NCI-H1930 (cell line): ENCODE measurements at places on chromosomes 7 and 10.

- no peak for DNase-seq
These were observed 90.1 kb upstream of the ANKRD1 start for GRCh38 chr10:91010952-91011351.

GRCh38 chr7:90720984-90721760 is 125.1 kb downstream of the CDK14 start:
- DNase-seq: no peak

DNA sequence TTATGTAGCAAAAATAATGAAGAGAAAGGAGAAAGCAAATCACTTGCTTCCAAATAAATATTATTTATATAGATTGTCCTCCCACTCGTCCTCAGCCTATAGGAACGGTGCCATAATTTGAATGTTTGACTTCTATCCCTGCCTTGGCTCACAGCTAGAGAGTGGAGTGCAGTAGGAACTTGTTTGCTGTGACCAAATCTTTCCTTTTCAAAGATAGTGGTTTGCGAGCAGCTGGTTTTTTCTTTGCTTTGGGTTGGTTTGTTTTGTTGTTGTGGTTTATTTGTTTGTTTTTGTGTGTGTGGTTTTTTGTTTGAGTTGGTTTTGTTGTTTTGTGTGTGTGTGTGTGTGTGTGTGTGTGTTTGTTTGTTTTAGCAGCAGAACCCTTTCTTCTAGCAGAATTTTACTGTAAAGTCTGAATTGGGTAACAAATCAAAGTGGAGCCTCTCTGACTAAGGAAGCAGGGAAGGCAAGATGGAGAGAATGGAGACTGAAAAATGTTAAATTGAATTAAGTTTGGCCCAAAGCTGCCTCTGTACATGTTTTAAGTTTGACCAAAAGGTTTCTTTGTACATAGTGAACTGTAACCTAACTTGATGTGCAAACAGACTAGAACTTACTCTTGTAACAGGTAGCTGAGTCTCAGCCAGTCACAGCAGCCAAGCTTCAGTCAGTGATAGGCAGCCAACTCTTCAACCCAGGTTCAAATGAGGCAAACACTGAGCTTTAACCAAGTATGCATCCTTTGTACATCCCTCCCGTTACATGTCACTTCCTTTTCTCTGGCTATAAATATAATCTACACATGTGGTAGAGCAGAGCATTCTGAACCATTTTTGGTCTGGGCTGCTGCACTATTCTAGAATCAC is 149.5 kb upstream of the LRGUK start:
- DNase-seq: no peak

- no peak for DNase-seq
These were observed 20.6 kb downstream of the FANK1 start for GRCh38 chr10:125916977-125917376.

DNA sequence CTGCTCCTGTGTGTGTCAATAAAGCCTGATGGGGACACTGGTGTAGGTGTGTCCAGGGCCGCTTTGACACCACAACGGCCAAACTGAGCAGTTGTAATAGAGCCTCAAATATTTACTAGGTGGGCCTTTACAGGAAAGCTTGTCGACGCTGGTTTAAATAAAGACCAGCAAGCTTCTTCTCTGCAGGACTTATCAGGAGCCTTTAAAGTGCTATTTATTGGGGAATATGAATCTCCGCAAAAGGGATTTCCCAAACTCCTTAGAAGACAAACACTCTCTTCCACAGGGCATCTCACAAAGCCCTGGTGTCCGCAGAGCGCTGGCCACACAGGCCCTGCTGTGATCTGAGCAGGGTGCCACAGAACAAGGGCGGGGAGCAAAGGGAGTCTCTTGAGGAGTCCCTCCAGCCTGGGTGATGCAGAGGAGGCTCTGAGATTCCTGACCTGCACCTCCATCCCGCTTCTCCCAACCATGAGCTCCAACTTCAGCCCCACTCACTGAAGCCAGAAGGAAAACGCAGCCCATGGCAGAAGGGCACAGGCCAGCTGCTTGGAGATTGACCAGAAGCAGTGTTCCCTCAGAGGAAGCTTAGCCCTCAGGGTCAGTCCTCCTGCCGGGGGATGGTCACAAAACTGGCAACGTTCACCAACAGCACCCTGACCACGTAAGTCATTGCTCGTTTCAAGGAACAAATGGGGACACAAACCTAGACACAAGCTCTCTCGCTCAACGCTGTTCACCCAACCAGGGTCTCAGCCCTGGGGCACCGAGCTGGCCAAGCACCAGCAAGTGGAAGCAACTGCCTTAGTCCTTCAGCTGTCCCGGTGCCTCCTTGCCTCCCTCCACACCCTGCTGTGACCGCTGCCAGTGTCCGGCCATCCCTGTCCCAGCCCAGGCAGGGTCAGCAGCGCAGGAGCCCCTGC is 129.5 kb downstream of the OAT start:
- DNase-seq: no peak

DNA sequence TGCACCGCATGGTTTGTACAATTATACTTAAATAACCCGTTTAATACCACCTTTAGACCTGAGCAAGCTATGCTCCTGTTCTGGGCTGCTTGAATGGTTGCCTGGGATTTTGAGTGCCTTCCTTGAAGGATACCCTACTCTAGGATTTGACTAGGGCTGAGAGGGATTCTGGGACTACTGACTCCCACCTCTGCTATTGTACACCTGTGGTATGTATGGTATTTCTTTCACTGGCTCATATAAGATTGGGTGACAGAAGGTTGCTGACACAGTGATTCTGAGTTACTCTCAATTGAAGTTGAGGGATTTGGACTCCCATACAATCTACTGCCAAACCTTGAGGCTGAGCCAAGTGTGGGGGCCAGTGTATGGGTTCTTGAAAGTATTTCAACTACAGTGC is 494.4 kb upstream of the SEMA3D start:
- no peak for DNase-seq

DNA sequence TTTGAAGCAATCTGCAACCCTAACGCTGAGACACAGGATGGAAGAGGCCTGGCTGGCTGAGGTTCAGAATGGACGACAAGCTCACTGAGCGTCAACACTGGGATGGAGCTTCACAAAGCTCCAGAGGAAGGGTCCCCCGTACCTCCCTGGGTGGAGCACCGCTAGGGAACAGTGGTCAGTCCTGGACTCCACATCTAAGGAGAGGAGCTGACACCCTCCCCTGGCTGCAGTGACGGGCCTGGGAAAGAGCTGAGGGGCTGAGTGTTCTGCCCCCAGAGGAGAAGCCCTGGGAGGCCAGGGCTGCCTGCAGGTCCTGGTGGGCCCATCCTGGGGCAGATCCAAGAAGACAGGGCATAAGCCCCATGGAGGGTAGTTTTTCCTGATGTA is 146.2 kb downstream of the ARHGAP22 start:
- no peak for DNase-seq

GRCh38 chr7:151517601-151518104 is 2.0 kb downstream of the RHEB start:
- DNase-seq: no peak

DNA sequence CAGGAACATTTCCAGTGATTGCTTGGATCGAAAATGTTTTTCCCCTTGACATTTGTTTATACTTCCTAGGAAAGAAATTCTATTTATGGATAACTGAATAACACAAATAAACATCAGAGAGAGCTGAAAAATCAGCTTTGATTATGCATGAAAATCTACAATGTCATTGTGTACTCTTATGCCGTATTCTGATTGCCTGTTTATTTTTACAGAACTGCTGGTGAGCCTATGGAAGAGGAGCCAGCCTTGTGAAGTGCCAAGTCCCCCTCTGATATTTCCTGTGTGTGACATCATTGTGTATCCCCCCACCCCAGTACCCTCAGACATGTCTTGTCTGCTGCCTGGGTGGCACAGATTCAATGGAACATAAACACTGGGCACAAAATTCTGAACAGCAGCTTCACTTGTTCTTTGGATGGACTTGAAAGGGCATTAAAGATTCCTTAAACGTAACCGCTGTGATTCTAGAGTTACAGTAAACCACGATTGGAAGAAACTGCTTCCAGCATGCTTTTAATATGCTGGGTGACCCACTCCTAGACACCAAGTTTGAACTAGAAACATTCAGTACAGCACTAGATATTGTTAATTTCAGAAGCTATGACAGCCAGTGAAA is 121.5 kb downstream of the TWIST1 start:
- DNase-seq: no peak

GRCh38 chr7:3453398-3453797 is 152.3 kb downstream of the SDK1 start:
- DNase-seq: no peak

DNA sequence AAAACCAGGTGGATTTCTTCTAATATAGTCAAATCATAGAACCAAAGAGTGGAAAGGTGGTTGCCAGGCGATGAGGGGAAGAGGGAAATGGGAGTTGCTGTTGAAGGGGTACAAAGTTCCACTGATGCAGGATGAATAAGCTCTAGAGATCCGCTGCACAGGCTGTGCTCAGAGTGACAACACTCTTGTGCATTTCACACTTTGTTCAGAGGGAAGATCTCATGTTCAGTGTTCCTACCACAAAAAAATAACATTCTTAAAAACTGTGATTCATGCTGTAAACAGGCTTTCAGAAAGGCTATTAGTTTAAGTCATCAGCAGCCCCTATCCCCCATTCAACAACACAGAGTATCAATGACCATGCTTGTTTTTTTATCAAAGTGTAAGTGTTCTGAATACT is 213.8 kb downstream of the COBL start:
- DNase-seq: no peak

GRCh38 chr10:71131508-71132088 is 80.8 kb upstream of the UNC5B start:
- DNase-seq: no peak

DNA sequence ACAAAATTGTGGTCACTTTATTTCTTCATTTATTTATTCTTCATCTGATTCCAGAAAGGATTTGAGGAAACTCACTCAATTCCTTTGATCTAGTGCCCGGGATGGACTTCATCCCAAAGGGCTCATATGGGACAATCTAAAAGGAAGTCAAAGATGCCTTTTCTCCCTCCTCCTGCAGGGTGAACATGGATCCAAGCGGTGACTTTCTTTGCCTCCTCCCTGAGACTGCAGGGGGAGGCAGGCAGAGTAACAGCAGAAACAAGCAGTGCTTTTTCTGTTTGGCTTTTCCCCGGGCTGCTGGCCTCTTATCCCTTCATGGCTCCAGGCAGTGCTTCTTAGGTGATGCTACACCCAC is 10.0 kb upstream of the DNMBP start:
- DNase-seq: no peak

DNA sequence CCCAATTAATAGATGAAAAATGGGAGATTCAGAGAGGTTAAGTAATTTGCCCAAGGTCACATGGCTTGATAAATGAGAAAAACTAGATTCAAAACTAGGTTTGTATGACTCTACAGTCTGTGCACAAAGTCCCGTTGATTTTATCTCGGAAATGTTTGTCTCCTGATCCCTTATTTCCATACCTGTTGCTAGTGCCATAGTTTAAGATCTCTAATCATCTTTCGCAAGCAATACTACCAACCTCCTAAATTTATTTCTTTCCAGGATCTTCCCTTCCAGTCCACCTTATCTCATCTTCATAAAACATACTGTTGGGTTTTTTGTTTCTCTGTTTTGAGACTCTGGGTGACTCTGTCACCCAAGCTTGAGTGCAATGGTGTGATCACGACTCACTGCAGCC is 2.9 kb downstream of the NT5C3A start:
- DNase-seq: no peak

GRCh38 chr10:26365681-26366358 is 72.3 kb upstream of the APBB1IP start:
- DNase-seq: no peak

GRCh38 chr10:80275756-80276155 is 13.7 kb downstream of the MAT1A start:
- DNase-seq: no peak

- no peak for DNase-seq
These were observed 1530.2 kb upstream of the LRRTM3 start for GRCh38 chr10:65395631-65396030.

- no peak for DNase-seq
These were observed 37.0 kb downstream of the GPR22 start for GRCh38 chr7:107506674-107507339.
